ENCODE measurements at places on chromosomes 6 and 20.

GRCh38 chr6:37058084-37058586, 52.7 kb downstream of the FGD2 start:
- DNase-seq: no peak

- no peak for DNase-seq
These were observed 84.0 kb upstream of the B3GAT2 start for GRCh38 chr6:71040841-71041240.

- peak; percentile 82 for DNase-seq
These were observed 15.2 kb downstream of the COX4I2 start for GRCh38 chr20:31652917-31653396.

DNA sequence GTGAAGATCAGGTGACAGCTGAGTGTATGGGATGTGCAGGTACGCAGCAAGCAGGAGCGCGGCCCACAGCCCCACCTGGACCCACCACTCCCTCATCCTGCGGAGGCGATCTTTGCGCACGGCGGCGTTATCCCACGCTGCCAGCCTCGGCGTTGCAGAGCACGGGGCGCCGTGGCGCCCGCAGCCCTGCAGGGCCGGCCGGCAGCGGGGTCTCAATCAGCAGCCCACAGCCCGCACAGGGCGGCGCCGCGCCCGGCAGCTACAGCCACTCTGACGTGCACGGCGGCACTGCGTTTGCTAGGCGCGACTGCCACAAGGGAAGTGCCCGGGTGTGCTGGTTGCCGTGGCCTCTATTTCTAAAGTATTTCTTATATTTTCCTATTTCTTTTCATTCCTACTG, 46.9 kb downstream of the LAMA2 start:
- no peak for DNase-seq

GRCh38 chr6:27025351-27025750, 222.2 kb upstream of the PRSS16 start:
- DNase-seq: no peak

DNA sequence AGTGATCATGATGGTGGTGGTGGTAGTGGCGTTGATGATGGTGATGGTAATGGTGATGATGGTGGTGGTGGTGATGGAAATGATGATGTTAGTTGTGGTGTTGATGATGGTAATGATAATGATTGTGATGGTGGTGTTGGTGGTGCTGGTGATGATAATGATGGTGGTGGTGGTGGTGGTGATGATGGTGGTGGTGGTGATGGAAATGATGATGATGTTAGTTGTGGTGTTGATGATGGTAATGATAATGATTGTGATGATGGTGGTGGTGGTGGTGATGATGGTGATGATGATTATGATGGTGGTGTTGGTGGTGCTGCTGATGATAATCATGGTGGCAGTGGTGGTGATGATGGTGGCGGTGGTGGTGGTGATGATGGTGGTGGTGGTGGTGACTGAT, 51.4 kb downstream of the ARHGAP40 start:
- DNase-seq: no peak

DNA sequence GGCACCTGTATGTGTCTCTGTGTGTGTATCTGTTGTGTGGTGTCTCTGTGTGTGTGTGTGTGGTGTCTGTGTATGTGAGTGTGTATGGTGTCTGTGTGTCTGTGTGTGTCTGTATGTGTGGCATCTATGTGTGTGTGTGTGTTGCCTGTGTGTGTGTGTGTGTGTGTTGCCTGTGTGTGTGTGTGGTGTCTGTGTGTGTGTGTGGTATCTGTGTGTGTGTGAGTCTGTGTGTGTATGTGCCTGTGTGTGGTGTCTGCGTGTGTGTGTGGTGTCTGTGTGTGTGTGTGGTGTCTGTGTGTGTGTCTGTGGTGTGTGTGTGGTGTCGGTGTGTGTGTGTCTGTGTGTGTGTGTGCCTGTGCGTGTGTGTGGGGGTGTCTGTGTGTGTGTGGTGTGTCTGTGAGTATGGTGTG, 31.7 kb upstream of the VEGFA start:
- DNase-seq: no peak

GRCh38 chr20:25018425-25018824, 25.9 kb upstream of the APMAP start:
- no peak for DNase-seq

DNA sequence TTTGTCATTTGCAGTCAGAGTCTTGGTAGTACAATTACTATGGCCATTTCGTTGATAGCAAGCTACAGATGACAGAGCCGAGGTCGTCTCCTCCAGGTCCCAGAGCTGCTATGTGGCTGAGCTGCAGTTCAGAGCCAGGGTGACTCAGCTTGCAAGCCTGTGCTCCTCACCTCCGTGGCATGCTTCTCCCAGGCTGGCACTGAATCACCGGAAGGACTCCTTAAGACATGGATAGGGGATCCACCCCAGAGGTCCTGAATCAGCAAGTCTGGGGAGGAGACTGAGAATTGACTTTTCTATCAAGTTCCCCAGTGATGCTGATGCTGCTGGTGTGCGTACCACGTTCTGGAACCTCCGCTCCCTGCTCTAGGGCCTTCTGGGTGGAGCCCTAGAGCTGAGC, 291.2 kb downstream of the CDH26 start:
- DNase-seq: no peak

DNA sequence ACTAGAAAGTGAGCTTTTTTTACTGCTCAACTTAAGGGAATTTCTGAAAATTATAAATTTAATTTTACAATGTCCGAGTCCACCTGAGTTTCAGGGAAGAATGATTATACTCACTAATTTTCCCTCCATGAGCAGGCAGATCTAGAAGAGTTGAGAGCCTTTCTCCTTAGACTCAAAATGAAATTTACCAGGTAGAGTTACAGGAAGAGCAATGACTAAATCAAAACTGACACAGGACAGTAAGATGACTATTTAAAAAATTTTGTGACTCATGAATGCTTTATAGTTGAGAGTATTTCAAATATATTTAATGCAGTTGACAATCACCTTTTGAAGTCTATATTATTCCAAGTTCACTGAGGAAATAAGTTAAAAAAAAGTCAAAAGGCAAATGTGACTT, 198.1 kb upstream of the NRSN1 start:
- no peak for DNase-seq

- DNase-seq: no peak
These were observed 89.4 kb downstream of the SLC24A3 start for GRCh38 chr20:19301843-19302242.

DNA sequence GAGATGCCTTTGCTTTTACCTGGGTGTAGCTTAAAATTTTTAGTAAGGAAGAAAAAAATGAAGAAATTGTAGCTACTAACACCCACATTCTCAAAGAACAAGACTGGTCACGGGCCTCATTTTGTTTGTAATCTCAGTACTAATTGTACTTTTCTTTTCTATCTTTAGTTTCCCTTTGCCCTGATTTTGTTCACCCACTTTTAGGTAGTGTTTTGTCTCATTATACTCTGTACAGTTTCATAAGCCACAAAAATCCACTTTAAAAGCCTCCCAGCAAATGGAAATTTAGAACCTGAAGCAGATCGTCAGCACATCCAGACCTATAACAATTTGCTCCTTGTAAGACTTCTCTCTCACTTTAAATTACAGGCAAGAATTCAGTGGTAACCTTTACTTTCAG, 43.3 kb downstream of the TP53INP2 start:
- DNase-seq: no peak

GRCh38 chr6:9140172-9140571, 704.8 kb upstream of the SLC35B3 start:
- peak; percentile 96 for DNase-seq

GRCh38 chr20:46997187-46997586, 102.5 kb downstream of the EYA2 start:
- DNase-seq: no peak

DNA sequence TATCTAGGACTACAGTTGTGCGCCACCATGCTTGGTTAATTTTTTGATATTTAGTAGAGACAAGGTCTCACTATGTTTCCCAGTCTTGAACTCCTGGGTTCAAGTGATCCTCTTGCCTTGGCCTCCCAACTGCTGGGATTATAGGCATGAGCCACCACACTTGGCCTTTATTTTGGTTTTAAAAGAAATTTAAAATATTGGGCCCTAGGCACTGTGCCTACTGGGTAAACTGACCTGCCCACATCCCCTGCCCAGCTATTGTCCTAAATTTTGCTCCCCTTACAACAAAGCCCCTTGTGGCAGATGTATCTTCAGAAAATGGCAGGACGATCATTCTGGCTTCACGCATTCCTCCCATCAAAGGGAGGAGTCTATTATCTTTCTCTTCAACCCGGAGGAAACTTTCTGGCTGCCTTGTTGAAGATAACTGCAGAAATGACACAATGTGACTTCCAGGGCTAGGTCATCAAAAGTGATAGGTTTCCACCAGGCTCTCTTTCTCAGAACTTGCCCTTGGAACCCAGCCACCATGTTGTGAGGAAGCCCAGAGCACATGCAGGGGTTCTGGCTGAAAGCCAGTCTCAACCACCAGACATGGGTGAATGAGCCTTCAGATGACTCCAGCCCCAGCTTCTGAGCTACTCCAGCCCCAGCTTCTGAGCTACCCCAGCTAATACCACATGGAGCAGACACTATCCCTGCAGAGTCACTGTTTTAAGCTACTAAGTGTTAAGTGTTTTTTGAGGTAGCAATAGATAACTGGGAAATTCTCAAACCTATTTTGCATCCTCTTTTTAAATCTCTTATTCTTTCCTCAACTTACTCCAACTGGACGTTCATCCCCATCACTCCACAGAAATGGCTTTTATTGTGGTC, 4.6 kb upstream of the GUCA1B start:
- DNase-seq: no peak

GRCh38 chr20:36666181-36666740, 20.3 kb upstream of the SLA2 start:
- DNase-seq: no peak

DNA sequence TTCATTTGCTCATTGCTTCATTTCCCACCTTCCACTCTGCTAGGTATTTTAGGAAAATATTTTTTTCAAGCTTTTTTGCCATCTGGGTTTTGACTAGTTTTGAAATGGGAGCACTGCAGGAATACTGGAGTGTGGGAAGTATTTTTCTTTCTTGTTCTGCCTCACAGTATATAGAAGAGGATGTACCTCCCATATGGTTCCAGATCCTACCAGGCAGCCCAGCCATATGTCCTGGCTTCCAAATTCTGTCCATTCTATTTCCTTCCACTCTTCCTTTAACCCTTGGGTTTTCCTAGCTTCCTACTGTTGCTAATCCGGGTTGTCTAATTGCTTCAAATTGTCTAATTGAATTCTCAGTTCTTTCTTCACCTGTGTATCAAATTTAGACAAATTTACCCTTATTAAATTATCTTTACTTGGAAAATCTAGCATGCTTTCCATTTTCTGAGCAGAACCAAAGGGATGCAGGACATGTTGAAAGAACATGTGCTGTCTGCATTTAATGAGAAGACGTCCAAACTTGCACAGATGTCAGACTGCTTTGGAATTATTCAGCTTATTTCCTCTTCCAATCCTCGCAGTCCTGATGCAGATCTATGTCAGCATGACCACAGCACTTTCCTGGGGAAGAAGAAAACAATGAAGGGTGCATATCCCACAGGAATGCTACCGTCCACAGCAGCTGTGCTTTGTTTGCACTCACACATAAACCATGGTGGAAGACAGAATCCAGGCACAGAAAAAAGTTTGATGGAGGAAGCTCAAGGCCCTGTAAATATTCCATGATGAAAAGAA, 1273.9 kb upstream of the MAP3K7 start:
- DNase-seq: no peak

GRCh38 chr20:4592316-4593148, 129.2 kb upstream of the PRND start:
- peak; percentile 25 for DNase-seq

GRCh38 chr20:63284083-63284440, 8.9 kb upstream of the COL20A1 start:
- DNase-seq: no peak

GRCh38 chr20:49559411-49560081, 8.4 kb downstream of the PTGIS start:
- DNase-seq: no peak

DNA sequence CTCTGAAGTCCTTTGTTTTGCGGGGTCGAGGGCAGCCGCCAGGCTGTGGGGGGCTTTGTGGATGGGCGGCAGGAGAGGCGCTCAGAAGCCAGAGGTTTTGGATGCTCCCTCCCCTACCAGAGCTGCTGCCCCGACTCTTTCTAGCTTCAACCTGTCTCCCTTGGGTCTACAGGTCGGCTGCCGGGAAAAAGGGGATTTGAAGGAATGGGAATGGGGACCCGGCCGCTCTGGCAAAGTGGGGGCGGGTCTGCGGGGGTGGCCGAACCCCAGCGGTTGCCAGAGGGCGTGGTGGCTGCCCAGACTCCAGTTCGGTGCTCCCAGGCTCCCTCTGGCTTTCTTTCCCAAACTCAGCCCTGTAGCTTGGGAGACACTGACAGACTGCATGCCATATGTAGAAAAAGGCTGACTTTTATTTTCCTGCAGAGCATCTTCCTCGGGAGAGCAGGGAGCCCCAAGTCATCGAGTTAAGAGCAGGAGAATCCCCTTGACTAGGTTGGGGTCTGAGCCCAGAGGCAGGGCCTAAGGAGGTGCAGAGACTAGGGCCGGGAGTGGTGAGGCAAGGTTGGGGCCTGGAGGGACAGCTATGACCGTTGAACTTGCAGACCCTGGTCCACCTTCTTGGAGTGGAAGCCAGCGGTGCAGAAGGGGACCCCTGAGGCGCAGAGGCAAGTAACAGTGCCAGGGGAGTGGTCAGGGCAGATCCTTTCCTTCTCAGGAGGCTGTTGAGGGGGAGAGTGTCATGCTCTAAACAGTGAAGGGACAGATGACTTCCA, 1.4 kb upstream of the PPP1R18 start:
- peak; percentile 37 for DNase-seq

DNA sequence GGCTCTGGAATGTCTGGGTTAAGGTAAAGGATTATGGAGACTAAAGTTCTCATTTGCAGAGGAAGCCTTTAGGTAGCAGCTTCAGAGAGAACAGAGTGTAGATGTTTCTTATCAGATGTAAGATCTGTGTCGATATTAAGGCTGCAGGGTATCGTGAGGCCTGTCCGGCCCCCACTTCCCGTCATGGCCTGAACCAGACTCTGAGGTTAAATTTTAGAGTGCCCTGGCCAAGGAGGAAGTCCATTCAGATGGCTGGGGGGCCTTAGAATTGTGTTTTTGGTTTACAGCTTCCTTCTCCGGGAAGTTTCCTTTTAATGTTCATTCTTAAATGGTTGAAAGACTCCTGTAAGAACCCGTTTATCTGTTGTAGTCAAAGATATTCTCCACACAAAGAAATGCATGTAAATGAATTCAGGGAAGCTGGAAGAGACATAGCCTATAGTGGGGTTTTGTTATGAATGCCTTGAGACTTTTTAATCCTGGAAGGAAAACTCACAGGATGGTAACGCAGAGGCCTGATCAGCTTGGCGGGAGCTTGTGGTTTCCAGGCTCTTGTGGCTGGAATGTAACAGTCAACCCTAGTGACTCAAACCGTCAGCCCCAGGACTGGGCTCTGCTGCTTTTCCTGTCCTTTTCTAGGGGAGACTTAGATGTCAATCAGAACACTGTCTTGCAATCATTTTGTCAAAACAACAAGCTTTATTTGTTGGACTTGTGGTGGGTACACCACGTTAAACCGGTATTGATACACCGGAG, 34.7 kb downstream of the KIF25 start:
- no peak for DNase-seq

- DNase-seq: no peak
These were observed 239.5 kb downstream of the SLC24A3 start for GRCh38 chr20:19451923-19452295.

- DNase-seq: no peak
These were observed 23.2 kb downstream of the HLA-A start for GRCh38 chr6:29965563-29965872.

- no peak for DNase-seq
These were observed 30.1 kb upstream of the CSNK2A1 start for GRCh38 chr20:573414-574296.

Measured in NCI-H1105 (cell line).